ENCODE measurements at places on chromosomes 7 and 10.

GRCh38 chr7:155340071-155340531 lies 42.4 kb downstream of the INSIG1 start:
- no peak for DNase-seq

- no peak for DNase-seq
These were observed 134.3 kb downstream of the DOCK4 start for GRCh38 chr7:112071856-112072255.

DNA sequence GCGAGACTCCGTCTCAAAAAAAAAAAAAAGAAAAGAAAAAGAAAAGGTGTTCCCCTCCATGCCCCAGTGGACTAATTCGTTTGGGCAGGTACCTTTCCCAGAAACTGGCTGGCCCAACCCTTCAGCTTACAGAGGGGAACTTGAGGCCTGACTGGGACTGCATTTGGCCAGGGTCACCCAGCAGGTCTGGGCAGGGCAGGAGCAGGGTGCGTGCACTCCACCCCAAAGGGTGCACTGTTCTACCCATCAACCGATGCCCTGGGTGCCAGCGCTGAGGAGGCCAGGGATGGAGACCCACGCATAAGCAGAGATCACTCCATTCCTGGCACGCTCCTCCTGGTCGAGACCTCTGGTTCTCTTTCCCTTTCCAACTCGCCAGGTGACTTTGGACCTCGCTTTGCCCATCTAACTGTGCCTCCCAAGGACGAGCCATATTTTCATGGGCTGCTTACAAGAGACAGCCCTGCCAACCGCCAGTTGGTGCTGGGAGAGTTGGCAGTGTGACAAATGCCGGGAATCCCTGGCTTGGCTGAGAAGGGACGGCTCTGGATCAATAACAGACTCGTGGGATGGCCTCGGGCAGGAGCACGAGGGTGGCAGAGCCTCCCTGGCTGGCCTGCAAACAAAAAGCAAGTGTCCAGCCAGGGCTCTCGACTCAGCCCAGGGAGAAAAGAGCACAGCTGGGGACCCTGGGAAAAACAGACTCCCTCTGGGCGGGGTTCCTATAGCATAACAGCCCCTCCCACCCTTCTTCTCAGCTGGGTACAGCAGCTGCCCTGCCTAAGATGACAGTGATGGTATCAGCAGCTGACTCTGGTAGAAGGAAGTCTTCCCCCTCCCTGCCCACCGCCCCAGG lies 7.9 kb downstream of the HSPB1 start:
- no peak for DNase-seq

GRCh38 chr10:15605740-15606369 lies 113.9 kb downstream of the ITGA8 start:
- no peak for DNase-seq

GRCh38 chr10:63346015-63346441 lies 119.7 kb downstream of the JMJD1C start:
- no peak for DNase-seq

GRCh38 chr10:53463539-53463938 lies 691.0 kb upstream of the MBL2 start:
- DNase-seq = peak; percentile 15

GRCh38 chr10:3122486-3123205 lies 49.9 kb downstream of the PITRM1 start:
- DNase-seq = no peak

DNA sequence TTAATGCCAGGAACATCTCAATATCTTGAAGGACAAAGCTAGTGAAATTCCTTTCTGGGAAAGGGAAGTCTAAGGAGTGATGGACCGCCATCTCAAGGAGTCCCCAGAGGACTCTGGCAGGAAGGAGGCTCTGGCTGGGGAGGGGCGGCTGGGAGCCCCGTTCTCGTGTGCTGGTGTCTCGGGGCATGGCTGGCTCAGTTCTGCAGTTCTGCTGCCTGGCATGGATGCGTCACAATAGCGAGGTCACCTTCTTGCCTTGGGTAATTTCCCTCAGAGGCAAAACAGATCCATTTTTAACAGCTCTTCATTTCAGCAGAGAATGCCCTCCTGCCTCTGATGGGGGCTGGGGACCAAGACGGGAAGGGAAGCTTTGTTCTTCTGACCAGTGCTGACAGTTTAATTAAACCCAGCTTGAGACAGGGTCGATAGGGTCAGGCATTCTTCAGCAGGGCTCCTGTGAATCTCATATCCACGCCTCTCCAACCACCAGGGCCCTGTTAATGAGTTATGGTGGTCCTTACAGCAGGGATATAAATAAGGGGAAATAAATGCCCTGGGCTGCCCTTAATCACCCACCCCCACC lies 35.7 kb downstream of the SLIT1 start:
- peak; percentile 74 for DNase-seq

- peak; percentile 43 for DNase-seq
These were observed 75.8 kb upstream of the EN2 start for GRCh38 chr7:155381852-155382801.

DNA sequence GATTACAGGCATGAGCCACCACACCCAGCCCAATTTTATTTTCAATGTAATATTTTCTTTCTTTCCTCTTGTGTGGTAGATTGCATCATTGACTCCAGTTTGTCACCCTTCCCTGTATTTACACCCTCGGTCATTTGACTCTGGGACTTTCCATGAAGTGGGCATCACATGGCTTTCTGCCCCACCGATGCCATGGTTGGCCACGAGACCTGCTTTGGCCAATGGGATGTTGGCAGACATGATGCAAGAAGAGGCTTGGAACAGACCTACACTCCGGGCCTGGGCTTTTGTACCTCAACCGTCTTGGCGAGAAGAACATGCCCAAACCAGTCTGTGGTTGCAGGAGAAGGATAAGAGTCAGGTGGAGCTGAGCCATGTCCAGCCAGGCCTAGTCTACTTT lies 38.8 kb upstream of the CACUL1 start:
- DNase-seq = no peak

DNA sequence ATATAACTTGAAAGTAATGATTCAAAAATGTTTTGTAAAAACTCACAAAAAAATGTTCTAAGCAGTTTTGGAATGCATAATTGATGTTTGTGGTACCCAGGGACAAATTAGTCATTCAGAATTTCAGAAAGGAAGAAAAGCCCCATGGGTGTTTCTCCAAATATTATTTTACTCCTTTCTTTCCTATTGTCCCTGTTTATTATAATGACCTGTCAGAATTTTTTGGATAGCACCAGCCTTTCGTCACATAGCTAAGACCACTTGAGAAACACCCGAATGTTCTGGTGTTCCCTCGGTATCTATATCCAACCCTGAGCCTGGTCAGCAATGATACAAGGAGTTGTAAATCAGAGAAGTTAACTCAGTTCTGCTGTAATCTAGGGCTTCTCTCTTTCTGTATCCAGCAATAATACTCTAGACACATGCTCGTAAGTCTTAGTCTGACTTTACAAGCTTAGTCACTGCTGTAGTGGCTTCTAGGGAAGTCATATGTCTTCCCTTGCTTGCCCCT lies 64.8 kb upstream of the MEOX2 start:
- no peak for DNase-seq

DNA sequence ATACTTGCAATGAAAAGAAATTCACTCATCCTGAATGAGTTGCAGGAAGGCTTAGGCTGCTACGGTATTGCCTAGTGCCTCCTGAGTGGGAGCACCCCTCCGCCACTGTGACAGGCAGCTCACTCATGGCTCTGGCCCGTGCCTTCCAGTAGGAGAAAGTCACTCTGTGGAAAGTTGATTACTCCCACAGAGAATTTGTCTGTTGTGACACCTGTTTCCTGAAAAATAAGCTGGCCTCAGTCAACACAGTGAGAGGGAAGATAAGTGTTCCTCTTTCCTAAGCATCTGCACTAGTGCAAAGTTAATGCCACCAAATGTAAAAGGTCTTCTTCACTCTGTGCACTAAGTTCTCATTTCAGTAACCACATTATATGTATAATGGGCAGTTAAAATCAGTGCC lies 158.8 kb upstream of the INHBA start:
- no peak for DNase-seq

DNA sequence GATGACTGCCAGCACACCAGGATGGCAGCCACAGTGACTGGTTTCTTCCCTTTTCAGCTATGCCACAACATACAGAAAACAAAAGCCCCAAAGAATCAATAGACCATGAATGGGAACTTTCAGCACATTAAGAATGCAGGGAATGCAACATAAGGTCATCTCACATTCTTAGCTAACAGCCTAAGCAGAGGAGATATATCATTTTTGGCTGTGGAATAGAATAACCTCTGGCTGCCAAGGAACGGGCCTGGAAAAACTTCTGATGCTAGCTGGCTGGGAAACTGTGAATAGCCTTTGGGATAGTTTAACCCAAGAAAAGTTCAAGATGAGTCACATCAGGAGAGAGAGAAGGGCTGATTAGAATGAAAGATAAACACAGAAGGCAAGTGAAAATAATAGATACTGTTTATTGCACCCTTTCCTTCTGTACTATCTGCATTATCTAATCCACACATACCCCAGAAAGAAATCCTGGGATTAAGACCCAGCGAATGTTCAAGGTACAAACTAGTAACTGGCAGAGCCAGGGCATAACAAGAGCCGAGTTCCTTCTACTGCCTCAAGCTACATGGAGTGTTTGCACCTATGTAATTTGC lies 169.2 kb downstream of the SEMA3A start:
- peak; percentile 53 for DNase-seq

GRCh38 chr10:111316722-111317212 lies 239.9 kb downstream of the ADRA2A start:
- DNase-seq = peak; percentile 62

DNA sequence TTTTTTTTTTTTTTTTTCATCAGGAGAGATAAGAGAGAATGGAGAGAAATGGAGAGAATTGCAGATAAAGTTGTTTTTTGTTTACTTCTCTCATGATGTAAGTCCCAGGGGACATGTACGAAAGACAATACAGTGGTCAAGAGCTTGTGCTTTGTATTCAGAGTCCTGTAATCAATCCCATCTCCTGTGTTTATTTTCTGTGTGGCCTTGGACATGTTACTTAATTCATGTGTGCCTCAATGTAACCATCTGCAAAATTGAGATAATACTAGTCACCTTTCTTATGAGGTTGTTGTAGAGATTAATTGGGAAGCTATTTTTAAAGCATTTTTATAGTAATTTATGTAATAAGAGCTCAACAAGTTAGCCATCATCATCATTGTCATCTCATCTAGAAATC lies 117.5 kb downstream of the CDK14 start:
- DNase-seq = no peak

GRCh38 chr10:129518793-129519192 lies 51.8 kb downstream of the MGMT start:
- DNase-seq = no peak

DNA sequence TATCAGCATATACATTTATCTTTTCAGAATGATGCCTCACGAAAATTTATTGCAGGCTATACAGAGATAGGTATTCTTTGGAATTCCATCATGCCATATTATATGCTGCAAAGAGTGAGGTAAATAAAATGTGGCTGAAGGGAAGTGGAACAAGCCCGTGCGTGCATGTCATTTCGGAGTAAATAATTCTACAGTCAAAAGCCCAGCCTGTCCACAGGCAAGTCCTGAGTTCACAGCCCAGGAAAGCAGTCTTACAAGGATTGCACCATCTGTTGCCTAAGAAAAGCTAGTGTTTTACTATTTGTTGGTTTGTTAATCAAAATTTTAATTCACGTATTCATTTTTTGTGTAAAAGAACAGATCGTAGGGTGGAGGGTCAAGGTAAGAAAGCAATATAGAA lies 292.4 kb upstream of the AKR1E2 start:
- no peak for DNase-seq

DNA sequence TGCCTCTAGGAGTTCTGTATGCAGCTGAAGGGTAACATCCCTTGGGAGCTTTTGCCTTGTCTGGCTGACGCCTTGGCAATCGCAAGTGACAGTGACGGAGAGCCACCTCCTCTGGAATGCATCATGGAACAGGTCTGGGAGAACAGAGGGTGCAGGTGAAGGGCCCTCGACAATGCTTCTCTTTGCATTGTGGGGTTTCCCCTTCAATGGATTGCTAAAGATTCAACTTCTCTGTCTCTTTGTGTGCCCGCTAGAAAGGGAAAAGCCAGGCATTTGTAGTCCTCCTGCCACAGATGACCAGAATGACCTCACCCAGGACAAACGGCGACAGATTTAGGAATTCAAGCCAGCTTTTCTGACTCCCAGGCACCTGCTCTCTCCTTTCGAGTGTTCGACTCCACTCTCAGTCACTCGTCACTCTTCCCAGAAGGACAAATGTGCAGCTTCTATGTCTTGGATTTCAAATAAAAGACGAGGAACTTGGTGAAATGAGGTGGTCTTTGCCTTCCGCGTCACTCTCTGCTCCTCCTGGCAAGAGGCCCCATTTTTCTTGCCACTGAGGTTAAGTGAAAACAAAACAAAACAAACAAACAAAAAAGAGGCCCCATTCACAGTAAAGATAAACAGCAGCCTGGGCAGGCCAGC lies 26.1 kb downstream of the IL2RA start:
- peak; percentile 9 for DNase-seq

DNA sequence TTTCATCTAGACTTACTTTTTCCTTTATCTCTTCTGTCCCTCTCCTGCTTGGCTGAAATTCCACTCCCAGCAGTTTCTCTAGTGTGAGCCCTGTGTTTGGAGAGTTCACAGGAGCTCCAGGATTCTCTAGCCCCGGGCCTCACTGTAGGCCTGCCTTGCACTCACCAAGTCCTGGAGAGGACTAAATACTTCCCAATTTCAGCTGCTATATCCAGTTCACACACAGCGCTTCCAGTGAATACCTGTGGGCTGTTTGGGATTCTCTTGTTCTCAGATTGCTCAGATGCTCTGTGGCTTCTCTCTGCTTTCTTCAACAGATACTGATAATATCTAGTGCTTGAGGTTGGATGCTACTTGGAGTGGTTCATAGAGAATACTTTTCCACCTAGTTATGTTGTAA lies 46.0 kb downstream of the MINPP1 start:
- peak; percentile 18 for DNase-seq

DNA sequence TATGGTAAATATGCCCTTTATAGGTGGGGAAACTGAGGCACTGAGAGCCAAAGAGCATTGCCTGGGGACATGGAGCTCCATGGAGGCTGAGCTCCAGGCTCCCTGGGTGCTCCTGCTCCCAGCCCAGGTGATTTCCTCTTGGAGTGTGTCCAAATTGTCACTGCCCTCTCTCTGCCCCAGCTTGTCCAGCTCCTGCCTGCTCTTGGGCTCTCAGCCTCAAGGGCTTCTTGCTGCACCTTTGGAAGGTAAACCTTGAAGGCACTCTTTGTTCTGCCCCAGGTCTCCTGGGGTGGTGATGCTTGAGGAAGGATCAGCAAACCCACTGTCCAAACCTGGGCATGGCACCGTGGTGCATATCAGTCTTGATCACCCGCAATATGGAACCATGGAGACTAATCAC lies 166.1 kb downstream of the RPS24 start:
- DNase-seq = no peak

DNA sequence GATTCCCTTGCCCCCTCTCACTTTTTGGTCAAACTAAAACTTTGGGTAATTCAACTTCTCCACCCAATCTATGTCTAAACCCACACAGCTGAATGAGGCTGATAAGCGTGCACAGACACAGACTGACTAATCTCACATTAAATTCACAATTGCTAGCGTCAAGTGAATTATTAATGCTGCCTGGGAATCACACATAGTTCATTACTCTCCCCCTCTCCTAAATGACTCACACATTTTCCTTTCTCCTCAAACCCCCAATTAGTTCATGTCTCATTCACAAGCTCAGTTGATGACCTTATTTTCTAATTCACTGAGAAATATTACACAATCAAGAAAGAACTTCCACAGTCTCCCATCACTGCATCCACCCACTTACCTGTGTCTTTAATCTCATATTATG lies 14.5 kb downstream of the KLF14 start:
- DNase-seq = no peak

- no peak for DNase-seq
These were observed 8.8 kb upstream of the PCGF5 start for GRCh38 chr10:91211675-91212074.

- no peak for DNase-seq
These were observed 55.3 kb downstream of the TCF7L2 start for GRCh38 chr10:113005380-113005779.

Data from neural progenitor cell (in vitro differentiated cells).